Panc1 (cell line): ENCODE measurements at places on chromosomes 1 and 21. TPM values are rescaled to one million over a fixed set of nuclear protein-coding genes. Genes with fewer than 3 reads are reported as not detected.

FAM151A gene
- total RNA-seq: not detected

SLC9C2 gene
- not detected for total RNA-seq

PEAR1 gene
- total RNA-seq: 16.1 TPM

BEND5 gene
- not detected for total RNA-seq

TNFRSF18 gene
- total RNA-seq: 4.3 TPM

ZNF362 gene
- total RNA-seq: 17.5 TPM

UBIAD1 gene
- 24.7 TPM for total RNA-seq

OR2T11 gene
- not detected for total RNA-seq

KRTAP7-1 gene
- not detected for total RNA-seq

SASS6 gene
- 6.2 TPM for total RNA-seq

KRTAP12-2 gene
- total RNA-seq: not detected
